Activated T-cell treated with anti-CD3 and anti-CD28 coated beads, Interleukin-2, amount 50 U/mL, for 72 hours (primary cell): ENCODE measurements at places on chromosomes 2 and 18.

- no peak for DNase-seq
Measured at GRCh38 chr18:74257083-74257482, 34.7 kb downstream of the CYB5A start.

- DNase-seq = no peak
Measured at GRCh38 chr2:128720080-128721022, 401.7 kb upstream of the HS6ST1 start.

GRCh38 chr2:109253217-109253616, 124.2 kb downstream of the SH3RF3 start:
- DNase-seq = no peak

GRCh38 chr2:162164802-162165201, 12.8 kb upstream of the GCG start:
- DNase-seq = no peak

- DNase-seq = no peak
Measured at GRCh38 chr2:218993345-218994315, at the start of gene CRYBA2. CRYBA2 (minus strand) TSS chr2:218993422; CDS start chr2:218993176, 246 bp downstream.

DNA sequence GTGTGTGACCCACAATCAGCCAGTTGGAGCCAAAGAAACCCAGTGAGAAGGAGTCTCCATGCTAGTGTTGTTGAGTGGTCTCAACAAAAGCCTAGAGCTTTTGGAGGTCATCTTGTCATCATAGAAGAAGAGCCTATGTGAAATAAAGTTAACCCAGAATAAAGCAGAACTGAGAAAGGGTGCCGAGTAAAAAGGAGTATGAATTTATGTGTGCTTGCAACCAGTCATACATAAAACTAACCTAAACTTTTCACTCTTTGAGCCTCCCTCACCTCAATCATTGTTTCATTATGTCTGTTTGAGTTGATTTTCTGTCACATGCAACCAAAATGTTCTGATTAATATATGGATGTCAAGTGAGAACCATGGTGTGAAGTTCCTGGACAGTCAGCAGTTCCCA, 599.3 kb upstream of the ZEB2 start:
- DNase-seq = no peak

DNA sequence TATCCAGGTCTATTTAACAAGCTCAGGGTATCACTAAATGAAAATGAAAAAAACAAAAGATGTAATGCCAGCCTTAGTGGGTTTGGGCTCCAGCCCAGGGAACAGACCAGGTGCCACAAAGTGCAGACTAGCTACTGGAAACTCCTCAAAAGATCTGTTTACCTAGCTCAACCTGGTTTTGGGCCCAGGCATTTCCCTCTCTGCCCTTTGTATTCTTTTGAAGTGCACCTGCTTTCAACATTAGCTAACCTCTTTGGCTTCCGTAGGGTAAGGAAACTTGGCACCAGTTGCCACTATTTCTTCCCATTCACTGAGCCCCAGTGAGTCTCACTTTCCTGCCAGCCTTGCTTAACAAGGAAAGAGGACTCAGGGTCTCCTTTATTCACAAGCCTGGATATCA, 123.6 kb upstream of the CDCA7 start:
- DNase-seq = no peak

DNA sequence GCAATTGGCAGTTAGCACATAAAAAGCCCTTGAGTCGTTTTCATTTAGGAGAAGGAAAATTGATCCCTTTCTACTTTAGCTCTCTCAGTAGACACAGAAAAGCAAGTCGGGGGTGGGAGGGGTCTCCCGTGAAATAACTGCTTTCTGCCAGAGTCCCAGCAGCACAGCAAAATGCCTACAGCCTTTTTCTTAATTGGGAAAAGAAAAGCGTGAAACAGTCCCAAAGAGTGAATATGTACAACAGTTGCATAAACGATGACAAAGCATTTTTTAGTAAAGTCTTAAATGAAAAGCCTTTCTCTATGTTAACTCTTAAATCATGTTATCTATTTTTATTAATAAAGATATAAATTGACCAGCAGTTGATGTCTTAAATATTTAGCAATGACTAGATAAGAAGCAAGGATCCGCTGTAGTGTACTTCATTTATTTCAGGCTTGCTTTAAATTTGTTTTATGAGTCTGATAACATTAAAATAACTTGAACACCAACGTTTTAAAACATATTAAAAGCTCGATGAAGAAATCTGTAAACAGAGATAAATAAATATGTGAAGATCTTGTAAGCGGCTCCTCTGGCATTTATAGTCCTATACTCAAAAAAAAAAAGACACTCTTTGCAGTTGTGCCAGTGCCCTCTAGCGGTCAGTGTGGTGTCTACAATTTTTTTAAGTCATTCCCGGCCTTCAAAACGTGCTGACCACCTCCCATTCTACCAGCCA, 42.3 kb upstream of the ATIC start:
- peak; percentile 56 for DNase-seq

GRCh38 chr2:10159581-10160131, 37.1 kb downstream of the RRM2 start:
- no peak for DNase-seq

DNA sequence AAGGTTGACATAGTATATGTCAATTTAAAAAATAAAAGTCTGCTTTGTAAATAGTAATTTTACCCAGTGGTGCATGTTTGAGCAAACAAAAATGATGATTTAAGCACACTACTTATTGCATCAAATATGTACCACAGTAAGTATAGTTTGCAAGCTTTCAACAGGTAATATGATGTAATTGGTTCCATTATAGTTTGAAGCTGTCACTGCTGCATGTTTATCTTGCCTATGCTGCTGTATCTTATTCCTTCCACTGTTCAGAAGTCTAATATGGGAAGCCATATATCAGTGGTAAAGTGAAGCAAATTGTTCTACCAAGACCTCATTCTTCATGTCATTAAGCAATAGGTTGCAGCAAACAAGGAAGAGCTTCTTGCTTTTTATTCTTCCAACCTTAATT, 78.6 kb upstream of the CSRNP3 start:
- DNase-seq = no peak

DNA sequence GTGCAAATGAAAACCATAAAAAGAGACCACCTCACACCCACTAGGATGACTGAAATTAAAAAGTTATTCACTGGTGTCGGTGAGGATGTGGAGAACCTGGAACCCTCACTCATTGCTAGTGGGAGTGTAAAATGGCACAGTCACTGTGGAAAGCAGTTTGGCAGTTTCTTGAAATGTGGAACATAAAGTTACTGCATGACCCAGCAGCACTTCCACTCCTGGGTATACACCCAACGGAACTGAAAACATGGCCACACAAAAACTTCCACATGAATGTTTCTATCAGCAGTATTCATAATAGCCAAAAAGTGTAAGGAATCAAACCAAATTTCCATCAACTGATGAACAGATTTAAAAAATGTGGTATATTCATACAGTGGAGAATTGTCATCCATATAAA, 65.1 kb upstream of the SLC66A3 start:
- DNase-seq = no peak

GRCh38 chr2:182280118-182280517, 146.7 kb downstream of the PDE1A start:
- DNase-seq = no peak

GRCh38 chr2:69652206-69652605, 8.7 kb upstream of the AAK1 start:
- no peak for DNase-seq

GRCh38 chr2:120934574-120935338, 199.1 kb downstream of the GLI2 start:
- DNase-seq = no peak

DNA sequence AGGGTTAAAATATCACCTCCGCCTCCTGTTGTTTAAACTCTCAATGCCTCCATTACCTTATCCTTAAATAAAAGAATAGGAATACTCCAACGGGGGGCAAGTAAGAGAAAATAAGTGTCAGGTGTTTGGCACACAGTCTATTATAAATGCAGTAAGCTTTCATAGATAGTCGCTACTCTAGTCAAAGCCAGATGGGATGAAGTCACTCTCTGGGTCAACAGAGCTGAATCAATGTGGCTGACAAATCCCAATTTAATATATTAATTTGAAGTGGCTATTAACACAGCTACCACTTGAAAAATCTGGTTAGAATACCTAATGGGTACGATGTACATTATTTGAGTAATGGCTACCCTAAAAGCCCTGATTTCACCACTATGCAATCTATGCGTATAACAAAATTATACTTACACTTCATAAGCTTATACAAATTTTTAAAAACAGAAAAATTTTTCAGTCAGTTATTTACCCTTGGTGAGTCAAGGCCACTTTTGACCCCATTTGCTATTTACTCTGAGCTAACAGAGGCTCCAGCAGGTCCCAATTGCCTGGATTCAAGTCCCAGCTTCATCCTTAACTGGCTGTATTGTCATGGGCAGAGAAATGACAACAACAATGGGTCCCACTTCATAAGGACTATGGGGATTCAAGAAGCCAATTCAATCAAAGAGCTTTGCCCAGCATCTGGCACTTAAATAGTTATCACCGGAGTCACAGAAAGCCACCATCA, 167.5 kb upstream of the PID1 start:
- DNase-seq = no peak

- no peak for DNase-seq
Measured at GRCh38 chr2:96945014-96945413, 41.4 kb downstream of the FAM178B start.

DNA sequence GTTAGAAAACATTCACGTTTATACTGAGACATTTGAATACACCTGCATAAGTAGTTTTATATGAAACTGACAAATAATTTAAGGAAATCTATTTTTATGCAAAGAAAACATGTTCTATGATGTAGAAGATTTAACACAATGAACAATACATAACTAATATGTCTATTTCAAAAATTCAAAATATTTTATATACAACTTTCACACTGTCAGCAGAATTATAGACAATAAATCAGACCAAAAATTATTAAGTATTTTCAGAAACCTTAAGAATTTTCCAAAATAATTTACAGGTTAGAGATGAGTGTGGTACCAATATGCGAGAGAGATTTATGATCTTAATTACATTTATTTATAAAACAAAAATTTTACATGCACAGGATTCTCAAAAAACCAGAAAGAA, 1561.0 kb upstream of the ZEB2 start:
- DNase-seq = no peak

GRCh38 chr2:40666398-40666797, 214.5 kb upstream of the SLC8A1 start:
- DNase-seq = no peak
